IPS DF 19.7 (cell line): ENCODE measurements at places on chromosomes 6 and 20.

- no peak for DNase-seq
These were observed 163.1 kb downstream of the LY86 start for GRCh38 chr6:6751619-6752023.

DNA sequence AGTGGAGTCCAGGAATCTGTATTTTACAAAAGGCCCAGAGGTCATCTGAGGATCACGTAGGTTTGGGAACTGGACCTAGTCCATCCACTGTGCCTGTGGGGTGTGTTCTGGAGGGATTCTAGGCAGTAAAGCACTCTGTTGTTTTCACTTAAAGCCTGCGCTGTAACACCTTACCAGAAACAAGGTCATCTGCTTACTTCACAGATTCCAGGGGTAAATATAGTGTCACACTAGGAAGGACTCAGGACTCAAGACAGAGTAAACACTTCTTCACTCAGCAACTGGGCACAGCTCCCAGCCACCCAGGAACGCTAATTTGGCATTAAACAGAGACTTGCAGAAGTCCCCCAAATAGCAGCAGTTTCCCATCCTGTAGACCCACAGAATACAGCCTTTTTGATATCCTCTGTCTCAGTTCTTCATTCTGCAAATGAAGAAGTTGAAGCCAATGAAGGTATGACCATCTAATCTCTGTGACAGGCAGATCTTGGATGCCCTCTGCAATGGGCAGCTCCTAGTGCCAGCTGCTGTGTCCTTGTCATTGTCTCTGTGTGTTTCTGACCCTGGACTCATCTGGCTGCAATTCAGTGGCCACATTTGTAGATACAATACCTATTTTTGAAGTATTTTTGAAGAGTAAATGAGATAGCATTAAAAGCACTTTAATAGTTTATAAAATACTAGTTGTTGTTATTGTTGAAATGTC, 129.1 kb downstream of the SLC24A3 start:
- no peak for DNase-seq

- no peak for DNase-seq
These were observed 26.9 kb downstream of the SLC22A16 start for GRCh38 chr6:110449541-110449895.

GRCh38 chr6:147285087-147285855, 81.1 kb downstream of the STXBP5 start:
- DNase-seq, result no peak

- DNase-seq, result no peak
These were observed 664 bp upstream of the ACTR5 start for GRCh38 chr20:38747495-38748096.
